T-helper 2 cell (primary cell): ENCODE measurements at places on chromosomes 7 and 10.

GRCh38 chr10:116073001-116073400 lies 200.0 kb downstream of the GFRA1 start:
- DNase-seq = no peak

DNA sequence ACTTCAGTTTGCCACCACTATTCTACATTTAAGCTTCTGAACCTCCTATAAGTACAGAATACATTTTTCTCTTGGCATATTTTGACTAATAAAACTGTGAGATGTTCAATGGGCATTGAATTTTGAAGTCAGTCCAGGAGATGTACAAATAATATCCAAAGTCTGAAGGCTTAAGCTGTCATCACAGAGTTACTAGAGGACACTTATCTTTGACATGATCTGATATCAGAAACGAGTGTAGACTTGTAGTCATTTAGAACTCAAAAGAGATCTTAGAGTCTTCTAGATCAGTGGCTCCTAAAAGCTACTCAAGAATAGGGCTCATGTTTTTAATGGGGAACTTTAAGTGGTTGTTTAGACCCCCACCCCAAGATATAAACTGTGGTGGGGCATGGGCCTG lies 160.5 kb downstream of the ARID5B start:
- no peak for DNase-seq

DNA sequence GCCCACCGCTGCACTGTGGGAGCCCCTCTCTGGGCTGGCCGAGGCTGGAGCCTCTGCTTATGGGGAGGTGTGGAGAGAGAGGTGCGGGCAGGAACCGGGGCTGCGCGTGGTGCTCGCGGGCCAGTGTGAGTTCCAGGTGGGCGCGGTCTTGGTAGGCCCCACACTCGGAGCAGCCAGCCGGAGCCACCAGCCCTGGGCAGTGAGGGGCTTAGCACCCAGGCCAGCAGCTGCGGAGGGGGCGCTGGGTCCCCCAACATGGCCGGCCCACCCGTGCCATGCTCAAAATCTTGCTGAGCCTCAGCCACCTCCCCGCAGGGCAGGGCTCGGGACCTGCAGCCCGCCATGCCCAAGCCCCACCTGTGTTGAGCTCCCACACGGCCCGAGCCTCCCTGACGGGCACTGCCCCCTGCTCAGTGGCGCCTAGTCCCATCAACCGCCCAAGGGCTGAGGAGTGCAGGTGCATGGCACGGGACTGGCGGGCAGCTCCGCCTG lies 856.8 kb upstream of the CELF2 start:
- no peak for DNase-seq

- no peak for DNase-seq
Measured at GRCh38 chr7:108324053-108325038, 131.9 kb downstream of the NRCAM start.
